ENCODE measurements at places on chromosomes 6 and 20.

GRCh38 chr6:111623046-111623718 is 17.5 kb upstream of the TRAF3IP2 start:
- DNase-seq: no peak

DNA sequence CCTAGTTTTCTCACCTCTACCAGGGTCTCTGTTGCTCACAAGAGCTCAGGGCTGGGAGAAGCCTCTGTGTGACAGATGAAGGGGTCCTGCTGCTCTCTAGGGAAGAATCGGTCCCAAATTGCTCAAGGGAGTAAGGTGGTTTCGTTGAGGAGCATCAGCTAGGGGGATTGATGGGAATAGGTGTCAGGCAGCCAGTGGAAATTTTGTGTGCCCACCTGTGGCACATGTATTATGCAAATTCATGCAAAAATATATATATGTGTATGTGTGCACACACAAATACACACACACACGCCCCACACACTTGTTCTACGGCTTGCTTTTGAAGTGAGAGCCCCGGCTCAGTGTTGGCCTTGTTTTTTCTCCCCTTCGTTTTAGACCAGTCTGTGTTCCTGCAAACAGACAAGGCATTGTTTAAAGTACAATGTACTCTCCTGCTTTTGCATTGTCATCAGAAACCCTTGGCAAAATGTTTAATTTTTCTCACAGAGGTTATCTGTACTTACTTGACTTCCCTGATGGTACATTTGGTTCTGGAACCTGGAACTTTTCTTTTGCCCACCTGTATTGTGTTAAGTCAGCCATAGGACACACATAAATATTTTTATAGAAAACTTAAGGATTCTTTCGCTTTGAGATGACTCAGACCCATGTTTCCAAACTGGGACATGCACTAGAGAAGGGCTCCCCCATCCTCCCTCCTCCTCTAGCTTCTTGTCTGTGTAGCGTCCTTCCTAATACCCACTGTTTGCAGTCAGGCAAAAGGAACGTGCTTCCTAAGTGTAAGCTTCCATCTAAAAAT is 26.7 kb downstream of the FOXO3 start:
- no peak for DNase-seq

- DNase-seq: no peak
These were observed 38.2 kb upstream of the CCN6 start for GRCh38 chr6:112015725-112016124.

GRCh38 chr20:48673507-48673906 is 154.3 kb downstream of the PREX1 start:
- no peak for DNase-seq

DNA sequence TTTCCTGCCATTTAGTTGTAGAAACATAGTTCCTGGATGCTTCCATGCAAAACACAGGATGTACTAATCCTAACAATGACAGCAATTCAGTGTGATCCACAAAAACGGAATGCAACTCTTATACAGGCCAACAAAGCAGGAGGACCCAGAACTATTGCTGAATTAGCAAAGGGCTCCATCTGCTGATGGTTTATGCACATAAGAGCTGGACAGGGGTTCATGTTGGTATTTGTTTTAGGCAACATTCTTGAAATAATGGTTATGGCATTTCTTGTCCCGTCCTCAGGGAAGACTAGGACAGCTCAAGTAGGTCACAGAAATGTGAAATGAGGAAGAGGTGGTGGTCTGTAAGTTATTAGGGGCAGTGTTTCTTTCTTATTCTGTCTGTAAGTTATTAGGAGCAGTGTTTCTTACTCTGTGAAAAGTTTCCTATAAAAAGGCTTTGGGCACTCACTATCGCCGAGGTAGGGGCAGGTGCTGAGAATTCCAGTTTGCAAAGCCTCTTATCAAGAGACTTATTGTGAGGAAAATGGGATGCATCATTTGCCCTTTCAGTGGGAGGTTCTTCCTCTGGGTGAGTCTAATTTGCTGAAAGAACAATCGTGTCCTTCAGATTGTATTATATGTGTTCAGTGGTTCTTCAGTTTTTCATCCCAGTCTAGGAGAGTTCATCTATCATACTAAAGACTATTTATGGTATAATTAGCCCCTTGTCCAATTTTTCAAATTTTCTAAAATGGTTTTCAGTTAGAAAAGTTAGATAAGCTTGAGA is 171.1 kb downstream of the MCHR2 start:
- no peak for DNase-seq

GRCh38 chr6:87702589-87702945 is 534 bp upstream of the AKIRIN2 start:
- DNase-seq: no peak

DNA sequence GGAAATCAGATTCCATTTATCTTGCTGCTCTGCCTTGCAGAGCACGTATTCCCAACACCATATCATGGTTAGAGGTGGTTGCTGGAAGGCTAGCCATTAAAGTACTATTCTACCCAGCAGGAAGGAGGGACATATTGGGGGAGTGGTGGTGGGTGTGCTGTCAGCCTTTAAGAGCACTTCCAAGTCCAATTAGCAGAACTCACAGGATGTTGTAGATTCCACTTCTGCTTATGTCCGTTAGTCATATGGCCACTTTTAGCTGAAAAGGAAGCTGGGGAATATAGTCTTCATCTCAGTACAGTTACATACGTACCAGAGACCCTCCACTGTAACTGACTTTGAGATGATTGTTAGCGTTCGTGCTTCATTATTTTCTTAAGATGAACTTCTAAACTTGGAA is 94.4 kb downstream of the SAMD3 start:
- DNase-seq: no peak

DNA sequence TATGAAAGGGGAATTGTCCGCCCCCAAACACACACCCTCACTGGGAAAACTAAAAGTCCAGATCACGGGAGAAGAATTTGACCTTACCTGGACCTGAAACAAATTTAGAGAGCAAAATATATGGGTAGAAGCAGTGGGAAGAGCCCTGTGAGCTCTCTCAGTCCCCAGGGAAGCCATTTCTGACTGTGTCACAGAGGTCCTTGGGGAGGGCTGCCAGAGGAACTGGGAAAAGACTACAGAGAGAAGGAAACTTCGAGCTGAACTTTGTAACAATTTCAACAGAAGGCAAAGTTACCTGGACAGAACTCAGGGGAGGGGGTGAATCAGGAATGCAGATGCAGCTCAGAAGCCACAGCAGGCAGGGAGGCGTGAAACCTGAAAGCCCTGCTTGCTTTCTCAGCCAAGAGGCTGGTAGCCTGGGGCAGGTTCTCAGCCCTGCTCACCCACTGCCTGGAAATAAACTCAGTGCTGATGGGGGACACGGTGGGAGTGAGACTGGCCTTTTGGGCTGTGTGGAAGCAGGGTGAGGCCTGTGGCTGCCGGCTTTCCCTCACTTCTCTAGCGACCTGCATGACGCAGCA is 163.8 kb downstream of the TMEM200A start:
- DNase-seq: no peak

DNA sequence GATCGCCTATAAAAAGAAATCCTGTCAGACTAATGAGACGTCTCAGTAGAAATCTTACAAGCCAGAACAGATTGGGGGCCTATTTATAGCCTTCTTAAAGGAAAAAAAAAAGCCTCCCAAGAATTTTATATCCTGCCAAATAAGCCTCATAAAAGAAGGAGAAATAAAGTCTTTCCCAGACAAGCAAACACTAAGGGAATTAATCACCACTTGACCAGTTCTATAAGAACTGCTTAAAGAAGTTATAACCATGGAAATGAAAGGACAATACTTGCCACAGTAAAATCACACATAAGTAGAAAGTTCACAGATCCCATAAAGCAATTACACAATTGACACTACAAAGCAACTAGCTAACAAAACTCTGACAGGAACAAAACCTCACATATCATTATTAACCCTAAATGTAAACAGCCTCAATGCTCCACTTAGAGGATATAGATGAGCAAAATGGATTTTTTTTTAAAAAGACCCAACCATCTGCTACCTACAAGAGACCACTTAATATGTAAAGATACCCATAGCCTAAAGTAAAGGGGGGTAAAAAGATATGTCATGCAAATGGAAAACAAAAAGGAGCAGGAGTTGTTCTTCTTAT is 13.4 kb downstream of the SLC22A16 start:
- no peak for DNase-seq

DNA sequence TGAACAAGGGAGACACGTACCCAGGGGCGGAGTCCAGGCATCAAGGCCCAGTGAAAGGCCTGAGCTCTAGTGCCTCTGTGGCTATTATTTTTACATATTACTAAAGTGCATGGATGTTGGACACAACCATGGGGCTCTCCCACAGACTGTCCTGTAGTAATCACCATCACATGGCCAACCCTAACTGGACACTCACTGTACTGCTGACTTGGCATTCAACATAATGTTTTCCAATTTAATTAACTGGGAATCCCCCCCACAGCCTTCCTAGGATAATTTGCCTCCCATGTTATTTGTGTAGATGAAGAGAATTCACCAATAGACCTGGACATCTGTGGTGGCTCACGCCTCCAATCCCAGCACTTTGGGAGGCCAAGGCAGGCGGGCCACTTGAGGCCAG is 34.5 kb downstream of the ARFGEF2 start:
- no peak for DNase-seq

All from activated CD4-positive, CD25-positive, alpha-beta regulatory T cell (primary cell).